ENCODE measurements at places on chromosomes 16 and 17.

DNA sequence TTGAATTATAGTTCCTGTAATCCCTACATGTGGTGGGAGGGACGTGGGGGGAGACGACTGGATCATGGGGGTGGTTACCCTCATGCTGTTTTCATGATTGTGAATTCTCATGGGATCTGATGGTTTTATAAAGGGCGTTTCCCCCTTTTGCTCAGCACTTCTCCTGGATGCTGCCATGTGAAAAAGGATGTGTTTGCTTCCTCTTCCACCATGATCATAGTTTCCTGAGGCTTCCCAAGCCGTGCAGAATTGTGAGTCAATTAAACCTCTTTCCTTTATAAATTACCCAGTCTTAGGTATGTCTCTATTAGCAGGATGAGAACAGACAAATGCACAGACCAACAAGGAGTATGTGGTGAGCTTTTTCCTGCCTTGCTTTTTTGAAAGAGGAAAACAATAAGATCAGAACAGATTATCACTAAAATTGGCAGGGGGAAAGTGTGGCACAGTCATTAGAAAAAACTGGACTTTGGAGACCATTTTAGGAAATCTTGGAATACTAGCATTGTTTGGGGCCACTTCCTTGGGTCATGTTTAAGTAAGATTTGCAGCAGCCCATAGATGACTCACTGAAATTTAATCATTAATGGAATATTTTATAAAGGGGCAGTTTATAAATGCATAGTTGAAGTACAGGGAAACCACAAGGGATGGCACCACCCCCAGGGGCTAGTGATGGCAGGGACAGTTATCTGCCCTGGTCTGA is 352.8 kb downstream of the CDH13 start:
- DNase-seq = no peak

GRCh38 chr17:72903522-72903921 is 189.0 kb downstream of the SLC39A11 start:
- no peak for DNase-seq

DNA sequence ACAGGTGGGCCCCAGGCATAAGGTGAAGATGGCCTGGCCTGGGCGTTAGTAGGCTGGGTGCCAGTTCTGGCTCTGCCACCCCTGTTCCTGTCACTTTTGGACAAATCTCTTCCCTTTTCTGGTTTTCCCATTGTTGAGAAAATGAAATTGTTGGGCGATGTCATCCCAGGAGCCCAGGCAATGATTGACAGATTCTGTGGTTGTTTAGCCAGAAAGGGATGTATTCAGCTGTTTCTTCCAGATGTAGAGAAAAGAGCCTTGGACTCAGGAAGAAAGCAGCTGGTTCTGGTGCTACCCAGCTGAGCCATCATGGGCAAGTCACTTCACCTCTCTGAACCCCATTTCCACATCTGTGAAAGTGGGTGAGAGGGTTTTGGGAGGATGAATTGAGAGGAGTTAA is 60.1 kb upstream of the MRTFB start:
- DNase-seq = no peak

DNA sequence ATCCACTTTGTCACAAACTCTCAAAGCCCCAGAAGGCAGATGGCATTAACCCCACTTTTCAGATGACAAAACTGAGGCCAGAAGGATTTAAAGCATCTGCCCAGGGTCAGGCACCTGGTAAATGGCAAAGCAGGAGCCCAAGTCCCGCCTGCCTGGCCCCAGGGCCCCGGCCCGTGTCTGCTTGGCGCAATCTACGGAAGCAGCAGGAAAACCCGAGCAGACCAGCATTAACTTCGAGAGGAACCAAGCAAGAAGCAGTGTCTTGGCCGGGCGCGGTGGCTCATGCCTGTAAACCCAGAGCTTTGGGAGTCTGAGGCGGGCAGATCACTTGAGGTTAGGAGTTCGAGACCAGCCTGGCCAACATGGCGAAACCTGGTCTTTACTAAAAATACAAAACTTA is 21.6 kb downstream of the RTN4RL1 start:
- no peak for DNase-seq

DNA sequence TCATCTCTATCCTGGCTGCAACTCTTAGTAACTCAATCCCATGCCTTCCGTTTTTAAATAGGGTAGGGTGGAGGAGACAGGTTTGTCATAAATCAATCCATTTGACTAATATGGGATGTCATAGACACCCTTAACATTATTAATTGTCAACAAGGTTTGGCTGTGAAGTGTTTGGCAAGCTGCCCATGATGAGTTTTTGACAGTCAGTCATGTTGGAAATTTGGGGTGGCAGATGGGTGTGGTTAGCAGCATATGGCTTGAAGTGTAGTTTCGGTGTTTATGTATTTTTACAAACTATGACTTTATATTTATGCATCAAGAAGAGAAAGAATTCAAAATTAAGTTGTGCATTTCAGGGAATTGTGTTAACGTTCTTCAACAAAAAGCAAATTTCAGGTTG is 221.8 kb upstream of the CDH5 start:
- DNase-seq = no peak
